Right atrium auricular region (tissue), 2 donors: ENCODE measurements at places on chromosomes 4 and X. TPM values are rescaled to one million over a fixed set of nuclear protein-coding genes. Genes with fewer than 3 reads are reported as not detected.

DNA sequence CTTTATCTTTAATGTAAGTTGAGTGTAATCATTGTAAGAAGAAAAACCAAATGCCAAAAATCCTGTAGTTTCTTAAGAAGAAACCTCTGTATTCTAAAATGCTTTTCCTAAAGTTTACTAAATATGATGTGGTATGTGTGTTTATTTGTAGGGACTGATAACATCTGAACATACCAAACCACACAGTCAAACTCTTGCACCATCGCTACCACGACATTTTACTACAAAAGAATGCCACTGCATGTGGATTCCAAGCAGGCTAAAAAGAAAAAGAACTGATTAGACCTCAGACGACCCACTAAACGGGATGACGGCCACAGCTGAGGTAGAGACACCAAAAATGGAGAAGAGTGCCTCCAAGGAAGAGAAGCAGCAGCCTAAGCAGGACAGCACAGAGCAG is 46.1 kb downstream of the LAS1L start:
- no peak for DNase-seq

The PPP1R2C gene
- not detected for total RNA-seq

DNA sequence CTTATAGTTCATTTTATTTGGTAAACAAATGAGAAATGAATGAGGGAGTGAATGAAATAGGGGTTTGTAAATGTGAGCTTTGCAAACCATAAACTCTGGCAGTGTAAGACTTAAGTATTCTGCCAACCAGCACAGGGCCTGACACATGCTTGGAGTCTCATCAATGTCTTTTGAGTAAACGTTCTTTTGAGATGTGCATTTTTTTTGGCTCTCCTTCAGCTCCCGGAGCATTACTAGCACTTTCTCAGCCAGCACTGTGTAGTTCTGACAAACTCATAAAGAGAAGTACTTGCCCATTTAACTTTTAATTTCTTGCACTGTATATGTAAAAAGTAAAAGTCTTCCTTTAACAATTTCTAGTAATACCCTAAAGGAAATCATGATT is 245.3 kb downstream of the HS3ST1 start:
- DNase-seq = no peak

The CYSLTR1 gene
- total RNA-seq = 0.96 TPM

The DGAT2L6 gene
- total RNA-seq = not detected

The MAGEA2 gene
- total RNA-seq = not detected

GRCh38 chrX:139538907-139539790 is 8.6 kb downstream of the F9 start:
- DNase-seq = no peak

The TMEM35A gene
- 0.33 TPM for total RNA-seq

DNA sequence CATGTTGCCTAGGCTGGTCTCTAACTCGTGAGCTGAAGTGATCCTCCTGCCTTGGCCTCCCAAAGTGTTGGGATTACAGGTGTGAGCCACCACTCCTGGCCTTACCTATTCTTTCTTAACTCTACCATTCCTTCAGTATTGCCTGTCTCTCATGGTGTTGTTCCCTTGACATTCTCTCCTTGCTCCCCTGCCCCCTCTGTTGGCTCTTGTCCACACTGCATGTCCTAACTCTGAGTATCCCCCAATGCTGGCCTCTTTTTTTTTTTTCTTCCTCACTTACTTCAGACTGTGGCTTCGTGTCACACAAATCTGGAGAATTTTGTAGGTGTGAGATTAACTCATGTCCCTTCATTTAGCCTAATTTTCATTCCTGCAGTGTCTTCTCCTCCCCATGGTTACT is 22.9 kb upstream of the FRMPD4 start:
- no peak for DNase-seq

The EDA2R gene
- 1.3 TPM for total RNA-seq

DNA sequence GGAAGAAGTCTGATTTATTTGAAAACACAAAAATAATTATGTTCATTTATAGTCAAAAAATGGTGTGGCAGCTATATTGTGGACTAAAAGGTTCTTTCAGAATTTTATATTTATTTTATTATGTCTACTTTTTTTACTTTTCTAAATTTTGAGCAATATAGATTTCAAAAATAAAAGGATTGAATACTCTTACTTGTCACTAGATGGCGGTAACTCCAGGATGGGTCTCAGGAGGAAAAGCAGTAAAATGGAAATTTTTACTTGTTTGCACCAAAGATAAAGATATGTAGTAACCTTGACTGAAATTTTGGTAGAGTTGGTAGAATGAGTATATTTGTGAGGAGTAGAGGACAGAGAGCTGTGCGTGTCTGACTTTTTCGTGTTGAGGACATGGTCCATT is 14.5 kb upstream of the DACH2 start:
- no peak for DNase-seq

The GAR1 gene
- 6.2 TPM for total RNA-seq

GRCh38 chr4:80767944-80768343 is 262.6 kb upstream of the BMP3 start:
- no peak for DNase-seq

- DNase-seq = no peak
Measured at GRCh38 chrX:45601052-45601451, 400.4 kb upstream of the DIPK2B start.

DNA sequence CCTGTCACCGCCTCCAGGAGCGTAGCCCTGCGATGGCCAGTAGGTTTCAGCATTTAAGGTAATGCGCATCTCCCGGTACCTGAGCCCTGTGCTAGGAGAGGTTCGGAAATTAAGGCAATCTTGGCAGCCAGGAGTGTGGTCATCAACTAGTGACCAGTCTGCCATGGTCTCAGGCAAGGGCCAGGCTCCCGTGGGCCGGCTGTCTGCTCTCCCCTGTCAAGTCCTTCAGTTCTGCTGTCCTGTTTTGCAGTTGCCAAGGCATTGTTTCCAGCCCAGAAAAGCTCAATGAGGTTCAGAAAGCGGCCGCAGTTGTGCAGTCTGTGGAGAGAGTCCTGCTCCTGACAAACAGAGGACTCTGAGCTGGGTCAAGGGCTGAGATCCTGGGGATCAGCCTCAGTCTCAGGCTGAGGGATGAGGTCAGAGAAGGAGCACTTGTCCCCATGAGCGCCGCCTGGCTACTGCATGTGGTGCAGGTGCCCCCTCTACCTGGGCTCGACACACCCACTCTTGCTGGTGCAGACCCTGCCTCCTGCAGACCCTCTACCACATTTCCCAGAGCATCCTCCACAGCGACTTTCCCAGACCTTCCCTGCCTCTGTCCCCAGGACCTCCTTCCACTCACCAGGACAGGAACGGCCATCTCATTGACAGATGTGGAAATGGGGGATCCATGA is 53.4 kb upstream of the PSAPL1 start:
- no peak for DNase-seq

DNA sequence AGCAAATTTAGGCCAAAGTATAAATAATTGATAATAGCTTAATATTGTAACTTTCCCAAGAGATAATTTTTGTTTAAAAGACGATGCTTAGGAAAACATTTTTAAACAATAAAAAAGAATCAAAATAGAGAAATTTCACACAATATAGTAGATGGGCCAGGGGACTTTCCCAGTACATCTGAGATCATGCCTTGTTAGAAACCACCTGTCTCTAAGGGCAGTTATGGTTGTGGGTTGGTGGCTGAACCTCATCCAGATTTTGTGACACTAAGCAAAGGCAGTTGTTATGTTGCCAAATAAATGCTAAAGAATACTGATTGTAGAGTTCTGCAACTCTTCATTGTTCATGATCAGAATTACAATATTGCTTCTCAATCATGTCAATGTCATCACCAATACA is 270.6 kb downstream of the BANK1 start:
- no peak for DNase-seq

DNA sequence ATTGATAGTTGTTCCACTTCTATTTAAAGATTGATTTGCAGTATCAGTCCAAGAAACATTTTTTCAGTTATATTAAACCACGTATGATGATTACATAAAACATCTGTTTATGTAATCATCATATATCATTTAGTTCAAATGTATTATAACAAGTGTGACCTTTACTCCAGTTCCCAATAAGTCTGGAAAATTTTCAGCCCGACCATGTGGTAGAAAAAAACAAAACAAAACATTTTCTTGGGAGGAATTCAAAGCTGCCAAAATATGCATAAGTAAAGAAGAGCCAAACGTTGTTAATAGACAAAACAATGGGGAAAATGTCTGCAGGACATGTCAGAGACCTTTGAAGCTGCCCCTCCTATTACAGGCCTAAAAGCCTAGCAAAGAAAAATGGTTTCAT is 709.1 kb downstream of the FAT4 start:
- no peak for DNase-seq

- no peak for DNase-seq
Measured at GRCh38 chrX:152806035-152806434, 24.5 kb downstream of the CETN2 start.

GRCh38 chr4:90946945-90947344 is 819.8 kb downstream of the CCSER1 start:
- DNase-seq = no peak

DNA sequence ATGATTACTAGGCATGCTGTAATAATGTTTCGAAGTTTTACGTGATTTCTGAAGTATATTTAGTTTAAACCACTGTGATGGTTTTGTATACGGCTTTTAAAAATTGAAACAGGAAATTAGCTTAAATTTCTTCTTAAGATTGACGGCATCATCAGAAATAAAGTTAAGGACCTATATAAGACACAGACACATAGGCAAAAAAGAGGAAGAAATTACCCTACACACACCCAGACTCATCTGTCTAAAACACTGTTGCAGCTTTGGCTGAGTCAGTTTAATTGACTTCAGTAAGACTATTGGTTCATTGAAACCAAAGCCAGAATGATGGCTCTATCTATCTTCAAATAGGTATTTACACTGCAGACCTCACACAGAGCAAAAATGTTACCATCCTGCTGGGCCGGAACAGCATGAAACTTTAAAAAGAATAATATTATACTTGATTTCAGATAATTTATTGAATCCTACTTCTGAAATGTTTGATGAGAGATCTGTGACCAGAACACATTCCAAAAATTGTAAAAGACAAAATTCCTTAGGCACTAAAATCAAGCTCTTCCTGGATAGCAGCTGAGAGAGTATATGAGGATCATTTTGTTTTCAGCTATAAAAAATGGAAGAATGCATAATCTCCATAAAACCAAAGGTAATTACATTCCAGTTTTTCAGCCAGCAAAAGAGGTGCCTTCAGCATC is 4.5 kb downstream of the HHIP start:
- DNase-seq = no peak
